Sciatic nerve (tissue), 2 donors: ENCODE measurements at places on chromosomes 1 and 21. TPM values are rescaled to one million over a fixed set of nuclear protein-coding genes. Genes with fewer than 3 reads are reported as not detected.

The NBPF6 gene
- not detected for total RNA-seq

DNA sequence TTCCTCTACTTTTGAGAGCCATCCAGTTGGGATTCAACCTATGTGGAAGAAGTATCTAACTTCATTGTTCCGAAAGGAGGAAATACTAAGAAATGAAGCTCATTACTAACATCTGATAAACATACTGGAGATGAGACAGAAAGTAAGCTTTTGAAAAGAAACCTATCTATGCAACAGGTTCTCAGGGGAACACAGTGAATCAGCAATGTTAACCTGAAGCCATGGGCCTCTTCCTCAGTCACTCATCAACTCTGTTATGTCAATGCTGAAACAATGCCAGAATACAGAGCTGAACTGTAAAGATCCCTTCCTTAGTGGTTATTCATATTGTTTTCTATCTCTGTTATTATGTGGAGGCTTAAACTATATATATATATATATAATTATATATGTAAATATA lies 55.5 kb upstream of the ESRRG start:
- DNase-seq, result no peak

DNA sequence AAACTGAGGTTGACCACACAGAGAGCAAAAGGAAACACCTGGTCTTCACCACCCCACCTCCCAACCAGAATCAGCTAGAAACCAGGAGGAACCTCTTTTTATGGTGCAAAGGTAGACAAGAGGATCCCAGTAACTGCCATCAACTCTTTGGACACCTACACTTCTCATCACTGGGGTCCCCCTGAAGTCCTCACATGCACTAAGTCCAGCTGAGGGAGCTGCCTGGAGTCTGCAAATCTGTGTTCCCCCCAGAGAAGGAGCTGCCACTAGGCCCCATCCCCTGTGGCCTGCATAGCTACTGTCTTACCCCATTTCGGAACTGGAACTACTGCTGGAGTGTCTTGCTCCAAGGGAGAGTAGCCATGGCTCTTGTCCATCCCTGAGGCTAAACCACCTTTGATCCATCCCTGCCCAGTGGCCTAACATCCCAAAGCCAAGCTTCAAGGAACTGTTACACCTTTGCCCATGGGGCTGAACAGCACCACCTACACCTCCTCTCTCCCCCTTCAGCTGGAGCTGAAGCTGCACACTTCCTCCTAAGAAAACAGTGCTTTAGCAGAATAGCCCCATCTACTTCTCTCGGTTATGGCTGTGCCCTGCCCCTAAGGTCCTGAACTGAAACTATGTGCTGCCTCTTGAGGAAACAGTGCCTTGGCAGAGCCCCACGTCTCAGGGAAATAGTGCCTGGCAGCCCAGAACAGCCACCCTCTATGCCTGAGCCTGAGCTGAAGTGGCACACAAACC lies 85.4 kb upstream of the CD53 start:
- DNase-seq, result no peak

GRCh38 chr1:73105755-73106154 lies 823.4 kb upstream of the NEGR1 start:
- DNase-seq, result no peak

The WDR64 gene
- not detected for total RNA-seq

- peak; percentile 85 for DNase-seq
Observed at GRCh38 chr1:66271216-66271903, 262.6 kb upstream of the SGIP1 start.

- DNase-seq, result no peak
Observed at GRCh38 chr1:172212124-172212523, 208.4 kb upstream of the C1orf105 start.

DNA sequence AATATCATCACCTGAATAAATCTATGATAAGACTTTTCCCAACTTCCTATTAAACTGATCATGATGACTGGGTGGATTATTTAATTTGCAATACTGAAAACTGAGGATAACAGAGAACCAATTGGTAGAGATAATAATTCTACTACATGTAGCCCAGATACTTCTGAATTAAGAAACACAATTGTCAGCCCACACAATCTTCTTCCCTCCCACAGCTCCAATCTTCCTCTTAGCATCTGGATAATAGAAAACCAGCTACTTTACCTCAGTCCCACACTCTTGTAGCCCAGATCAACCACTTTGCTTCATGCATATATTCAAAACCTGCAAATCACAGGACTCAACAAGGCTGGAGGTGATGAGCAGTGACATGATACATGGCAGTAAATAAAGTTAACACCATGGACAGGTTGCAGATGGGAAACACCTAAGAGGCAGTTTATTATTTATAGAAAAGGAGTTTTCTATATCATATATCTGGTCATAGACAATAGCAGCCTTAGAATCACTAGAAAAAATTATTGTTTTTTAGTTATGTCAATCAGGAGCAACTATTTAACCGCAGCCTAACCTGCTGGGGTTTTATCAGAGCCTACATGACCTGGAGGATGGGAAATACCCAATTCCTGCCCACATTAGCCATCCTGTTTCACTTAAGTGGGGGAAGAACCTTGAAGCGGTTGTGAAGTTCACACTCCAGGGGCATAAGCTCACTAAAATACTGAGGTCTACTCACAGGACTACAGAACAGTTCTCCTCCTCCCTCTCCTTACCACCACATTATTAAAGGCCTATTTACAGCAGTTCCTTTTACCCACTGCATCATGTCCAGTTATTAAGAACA lies 16.7 kb downstream of the FRRS1 start:
- no peak for DNase-seq

GRCh38 chr1:64975127-64975526 lies 8.8 kb upstream of the JAK1 start:
- no peak for DNase-seq

GRCh38 chr1:115302390-115302961 lies 35.6 kb downstream of the NGF start:
- no peak for DNase-seq

The SPRR1B gene
- total RNA-seq, result not detected
